ENCODE measurements at places on chromosomes 1 and 21.

DNA sequence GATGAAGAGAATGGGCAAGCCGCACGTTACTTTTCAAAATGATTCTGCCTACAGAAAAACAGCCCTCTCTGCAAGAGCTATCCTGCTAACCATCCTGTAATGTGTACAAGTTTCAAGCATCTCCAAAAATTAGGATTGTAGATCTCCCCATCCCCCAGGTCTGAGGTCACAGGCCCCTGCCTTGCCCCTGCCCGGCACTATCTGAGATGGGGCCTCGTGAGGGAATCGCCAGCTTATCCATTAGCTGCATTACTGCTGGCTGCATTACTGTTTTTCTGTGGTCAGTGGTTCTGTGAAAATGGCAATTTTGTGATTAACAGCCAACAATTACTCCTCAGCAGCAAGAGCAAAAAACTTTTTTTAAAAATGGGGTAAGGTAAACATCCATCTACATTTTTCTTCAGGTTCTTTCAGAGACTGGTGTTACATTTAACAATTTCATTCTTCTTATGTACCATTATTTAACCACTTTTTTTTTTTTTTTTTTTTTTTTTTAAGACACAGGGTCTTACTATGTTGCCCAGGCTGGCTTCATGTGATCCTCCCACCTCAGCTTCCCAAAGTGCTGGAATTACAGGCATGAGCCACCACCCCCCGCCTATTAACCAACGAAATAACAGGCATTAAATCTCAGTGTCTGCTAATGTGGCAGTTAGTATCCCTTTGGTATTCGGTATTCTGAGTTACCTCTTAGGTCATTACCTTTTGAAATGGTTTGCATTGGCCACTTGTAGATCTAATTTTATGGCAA is 83.8 kb downstream of the MRPL37 start:
- DNase-seq = no peak

GRCh38 chr1:215792446-215792845 is 225.3 kb downstream of the KCTD3 start:
- DNase-seq = no peak

GRCh38 chr1:76238094-76238628 is 163.6 kb downstream of the ST6GALNAC3 start:
- DNase-seq = no peak

DNA sequence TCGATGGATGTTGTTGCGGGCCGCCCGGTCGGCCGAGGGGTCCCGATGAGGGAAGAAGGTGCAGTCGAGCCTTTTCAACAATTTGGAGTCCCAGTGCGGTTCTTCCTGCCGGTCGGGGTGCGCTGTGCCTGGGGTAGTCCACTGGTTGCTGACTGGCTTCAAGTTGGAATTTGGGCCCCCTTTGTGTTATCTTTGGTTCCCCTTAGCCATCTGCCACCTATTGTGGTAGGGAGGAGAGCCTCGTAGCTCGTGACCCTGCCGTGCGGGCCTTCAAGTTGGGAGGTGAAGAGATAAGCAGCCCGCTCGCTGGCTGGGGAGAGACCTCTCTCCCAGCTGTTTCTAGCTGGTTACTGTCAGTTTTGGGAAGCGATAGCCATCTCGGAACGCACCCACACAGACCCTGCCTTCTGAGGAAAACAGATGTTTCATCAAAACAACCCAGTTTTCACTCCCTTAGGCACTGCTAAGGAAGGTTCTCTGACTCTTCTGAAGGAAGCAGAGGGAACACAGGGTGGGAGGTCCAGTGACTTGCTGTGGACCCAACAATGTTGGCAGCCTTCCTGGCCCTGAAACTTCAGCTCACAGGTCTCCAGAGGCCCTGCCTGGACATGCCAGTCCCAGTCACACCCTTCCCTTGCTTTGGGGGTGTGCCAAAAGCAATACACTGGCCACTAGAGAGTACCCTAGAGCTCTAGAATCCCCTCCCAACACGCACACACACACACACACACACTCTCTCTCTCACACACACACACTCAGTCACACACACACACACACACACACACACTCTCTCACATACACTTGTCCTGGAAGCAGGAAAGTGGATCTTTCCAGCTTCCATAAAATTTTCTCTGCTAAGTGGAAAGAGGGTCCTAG is 1.0 kb downstream of the BTG2 start:
- peak; percentile 40 for DNase-seq

DNA sequence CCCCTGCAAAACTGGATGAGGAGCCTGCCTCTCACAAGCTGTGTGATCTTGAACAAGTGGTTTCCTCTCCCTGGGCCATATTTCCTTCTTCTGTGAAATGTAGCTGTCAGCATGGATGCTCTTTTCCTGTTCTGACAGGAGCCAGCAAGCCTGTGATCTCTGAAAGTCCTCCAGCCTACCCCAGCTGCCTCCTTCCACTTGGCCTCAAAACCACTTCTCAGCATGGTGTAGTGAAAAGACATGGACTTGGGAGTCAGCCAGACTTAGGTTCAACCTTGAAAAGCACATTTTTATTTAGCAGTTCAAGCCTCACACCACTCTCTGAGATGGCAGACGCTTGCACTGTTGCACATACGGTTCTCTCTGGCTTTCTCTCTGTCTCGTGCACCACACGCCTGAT is 292.9 kb upstream of the DUSP10 start:
- DNase-seq = peak; percentile 11

DNA sequence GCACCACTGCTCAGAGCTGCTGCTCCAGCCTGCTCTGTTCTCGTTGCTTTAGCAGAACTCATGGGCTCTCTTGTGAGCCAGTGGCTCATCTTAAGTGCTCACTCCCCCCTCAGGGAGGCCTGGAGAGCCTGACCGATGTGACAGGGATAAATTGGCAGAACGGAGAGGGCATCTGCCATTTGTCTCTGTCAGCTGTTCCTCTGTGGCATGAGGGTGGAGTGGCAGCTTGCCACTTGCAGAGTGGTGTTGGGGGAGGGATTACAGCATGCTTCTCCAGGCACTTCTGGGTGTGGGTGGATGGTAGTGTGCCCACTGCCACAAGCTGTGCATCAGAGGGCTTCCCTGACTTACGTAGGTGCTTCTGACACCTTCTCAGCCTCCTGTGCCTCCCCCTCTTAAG is 229.5 kb downstream of the PAPPA2 start:
- no peak for DNase-seq

DNA sequence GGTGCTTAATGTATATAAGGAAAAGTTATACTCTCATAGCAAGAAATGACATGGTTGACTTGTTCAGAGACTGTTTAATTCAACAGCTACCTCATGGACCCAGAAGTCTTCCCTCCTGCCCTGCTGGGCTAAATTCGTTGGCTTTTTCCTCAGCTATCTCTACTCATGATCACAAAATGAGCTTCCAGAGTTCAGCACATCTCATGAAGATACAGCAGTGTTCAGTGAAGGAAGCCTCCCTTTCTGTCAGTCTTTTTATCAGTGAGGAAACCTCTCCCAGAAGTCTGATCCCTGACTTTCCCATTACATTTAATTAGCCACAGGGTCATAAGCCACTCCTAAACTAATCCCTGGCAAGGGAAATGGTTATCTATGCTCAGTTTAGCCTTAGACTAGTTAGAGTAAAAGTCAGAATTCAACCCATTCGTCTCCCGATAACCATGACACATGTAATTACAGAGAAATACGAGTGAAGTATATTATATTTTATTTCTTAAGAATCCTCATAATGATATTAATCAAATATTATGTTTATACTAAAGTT is 97.5 kb downstream of the DENND1B start:
- DNase-seq = no peak

DNA sequence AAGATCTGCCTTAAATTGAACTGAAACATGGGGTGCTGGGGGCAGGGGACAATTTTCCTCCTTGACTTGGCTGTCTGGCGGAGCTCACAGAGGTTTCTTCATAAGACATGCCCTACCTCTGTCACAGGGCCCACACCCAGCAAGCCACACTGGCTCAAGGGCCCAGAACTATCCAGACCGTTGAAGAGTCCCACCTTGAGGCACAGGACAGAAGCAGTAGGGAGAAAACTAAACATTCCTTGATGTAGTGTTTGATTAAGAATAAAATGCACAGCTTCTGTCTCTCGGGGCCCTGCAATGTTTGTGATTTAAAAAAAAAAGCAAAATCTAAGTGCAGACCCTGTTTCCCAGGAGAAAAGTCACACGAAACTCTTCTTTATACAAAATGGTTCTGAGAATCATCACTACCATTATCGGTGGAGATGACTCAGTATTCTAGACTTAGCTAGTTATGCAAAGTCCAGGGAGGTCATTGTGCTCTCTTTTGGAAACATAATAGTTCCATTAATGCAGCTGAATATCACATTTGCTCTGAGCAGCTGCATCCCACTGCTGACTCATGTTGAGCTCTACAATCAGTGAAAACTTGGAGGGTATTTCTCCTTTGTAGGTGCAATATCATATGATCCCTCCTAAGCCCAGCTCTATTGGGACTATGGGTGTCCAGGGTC is 53.6 kb upstream of the DIRAS3 start:
- peak; percentile 78 for DNase-seq

DNA sequence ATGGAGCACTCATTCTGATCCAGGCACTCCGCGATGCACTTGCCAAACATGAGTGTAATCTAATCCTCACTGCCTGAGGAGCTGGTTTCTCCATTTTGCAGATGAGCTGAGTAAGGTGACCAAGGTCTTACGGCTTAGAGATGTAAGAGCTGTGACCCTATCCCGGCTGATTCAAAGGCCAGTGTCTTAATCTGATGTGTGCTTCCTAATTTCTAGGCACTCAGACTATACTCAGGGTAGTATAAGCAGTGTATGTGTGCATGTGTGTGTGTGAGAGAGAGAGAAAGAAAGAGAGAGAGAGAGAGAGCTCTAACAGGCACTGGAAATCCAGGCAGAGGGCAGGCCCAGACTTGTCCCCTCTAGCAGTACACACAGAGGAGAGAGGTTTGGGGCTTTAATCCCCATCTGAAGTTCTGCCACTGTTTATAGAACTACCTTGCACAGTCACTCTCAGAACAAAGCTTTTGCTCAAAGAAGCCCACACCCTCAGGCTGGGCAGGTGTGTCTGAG is 188.2 kb downstream of the ZBTB18 start:
- no peak for DNase-seq

- peak; percentile 65 for DNase-seq
Measured at GRCh38 chr1:152162792-152163463, 3.9 kb upstream of the RPTN start.

DNA sequence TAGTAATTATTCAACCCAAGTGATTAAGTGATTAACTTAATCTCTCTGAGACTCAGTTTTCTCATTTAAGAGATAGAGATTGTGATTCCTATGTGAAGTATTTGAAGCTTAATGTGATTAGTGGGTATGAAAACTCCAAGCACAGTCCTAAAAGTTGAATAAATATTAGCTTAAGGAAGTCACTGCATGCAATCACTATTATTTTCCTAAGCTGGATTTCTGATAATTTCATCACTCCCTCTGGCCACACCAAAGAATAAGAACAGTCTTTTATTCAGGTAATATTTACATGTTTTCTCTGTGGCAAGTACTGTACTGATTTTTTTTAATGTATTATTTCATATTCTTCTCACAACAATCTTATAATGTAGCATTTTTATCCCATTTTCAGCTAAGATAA is 31.1 kb downstream of the CD55 start:
- DNase-seq = no peak

DNA sequence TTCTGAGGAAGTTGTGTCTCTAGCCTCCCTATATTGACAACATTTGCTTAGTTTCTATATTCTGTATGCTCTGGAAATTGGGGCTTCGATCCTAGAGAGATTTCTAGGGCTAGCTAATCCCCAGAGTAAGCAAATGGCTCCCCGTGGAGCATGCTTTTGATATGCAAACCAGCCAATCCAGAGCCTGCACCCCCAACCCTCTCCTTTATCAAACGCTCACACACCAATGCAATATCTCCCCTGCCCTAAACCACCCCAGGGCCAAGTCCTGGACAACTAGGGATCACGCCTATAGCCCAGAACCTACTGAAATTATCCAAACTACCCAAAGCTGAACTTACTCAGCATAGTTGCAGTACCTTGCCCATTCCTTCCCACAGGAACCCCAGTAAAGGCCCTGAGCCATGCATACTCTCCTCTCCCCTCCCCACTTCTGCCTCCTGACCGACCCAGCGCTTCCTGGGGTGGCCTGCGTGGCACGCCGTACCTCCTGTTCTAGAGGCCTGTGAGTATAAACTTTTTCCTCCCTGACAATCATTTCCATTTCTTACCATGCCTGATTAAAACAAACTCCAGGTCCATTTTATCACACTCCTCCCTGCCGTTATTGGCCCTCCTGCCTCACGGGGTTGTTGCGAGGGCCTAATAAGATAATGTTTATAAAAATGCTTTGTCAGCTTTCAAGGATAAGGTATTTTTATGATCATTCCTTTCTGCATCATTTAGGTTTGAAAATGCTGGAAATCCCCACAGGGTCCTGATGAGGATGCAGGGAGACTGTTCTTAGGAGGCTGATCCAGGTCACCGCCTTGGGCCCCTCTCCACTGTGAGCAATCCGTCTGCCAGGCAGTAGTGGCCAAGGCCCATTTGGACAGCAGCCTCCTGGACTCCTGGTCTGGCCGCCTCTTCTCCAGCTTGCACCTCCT is 102.7 kb downstream of the TENT5C start:
- DNase-seq = no peak

GRCh38 chr1:160070243-160071163 is 543 bp upstream of the KCNJ10 start:
- peak; percentile 51 for DNase-seq

DNA sequence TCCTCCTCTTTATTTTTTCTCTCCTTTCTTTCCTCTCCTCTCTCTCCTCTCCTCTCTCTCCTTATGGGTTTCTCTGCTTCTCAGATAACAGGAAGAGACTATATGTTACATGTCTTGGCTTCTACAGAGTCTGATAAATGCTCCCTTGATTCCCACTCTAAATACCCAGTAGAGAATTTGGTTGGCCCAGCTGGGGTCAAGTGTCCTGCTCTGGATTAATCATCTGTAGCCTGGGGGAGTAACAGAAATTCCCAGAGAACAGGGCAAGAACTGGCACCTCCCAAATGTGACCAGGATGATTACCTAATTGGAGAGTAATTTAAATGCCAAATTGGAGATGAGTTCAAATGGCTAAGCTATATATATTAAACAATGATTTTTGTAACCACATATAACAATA is 146.1 kb upstream of the LMO4 start:
- DNase-seq = no peak

DNA sequence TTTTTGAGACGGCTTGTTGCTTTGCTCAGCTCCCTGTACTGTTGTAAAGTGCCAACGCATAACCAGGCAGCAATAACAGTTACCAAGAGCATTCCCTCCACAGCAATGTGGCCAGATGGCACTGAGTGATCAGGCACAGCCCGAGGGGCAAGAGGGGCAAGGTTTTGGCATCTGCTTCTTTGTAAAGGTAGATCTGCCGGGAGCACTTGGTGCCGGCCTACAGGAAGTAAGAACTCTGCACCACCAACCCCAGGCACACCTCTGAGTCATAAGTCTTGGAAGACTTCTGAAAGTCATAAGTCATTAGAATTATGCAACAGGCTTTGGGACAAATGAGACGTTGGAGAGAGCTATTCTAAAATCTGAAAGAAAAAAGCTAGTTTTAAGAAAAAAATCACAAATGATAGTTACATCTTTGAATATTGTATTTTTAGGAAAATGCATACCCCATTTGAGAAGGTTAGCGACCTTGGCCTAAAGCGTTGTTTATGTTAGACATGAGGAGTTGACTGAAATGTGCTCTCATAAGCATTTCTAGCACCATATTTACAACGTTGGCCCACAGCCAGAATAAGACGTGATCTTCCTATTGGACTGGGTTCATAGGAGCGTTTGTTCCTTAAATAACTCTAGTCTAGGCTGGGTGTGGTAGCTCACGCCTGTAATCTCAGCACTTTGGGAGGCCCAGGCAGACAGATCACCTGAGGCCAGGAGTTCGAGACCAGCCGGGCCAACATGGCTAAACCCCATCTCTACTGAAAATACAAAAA is 37.7 kb upstream of the MAP10 start:
- peak; percentile 42 for DNase-seq

GRCh38 chr1:91594383-91595055 is 93.9 kb downstream of the CDC7 start:
- no peak for DNase-seq

- DNase-seq = no peak
Measured at GRCh38 chr1:83839566-83840173, 159.3 kb downstream of the TTLL7 start.
